ENCODE measurements at places on chromosomes 13 and 19. TPM values are rescaled to one million over a fixed set of nuclear protein-coding genes. Genes with fewer than 3 reads are reported as not detected.

DNA sequence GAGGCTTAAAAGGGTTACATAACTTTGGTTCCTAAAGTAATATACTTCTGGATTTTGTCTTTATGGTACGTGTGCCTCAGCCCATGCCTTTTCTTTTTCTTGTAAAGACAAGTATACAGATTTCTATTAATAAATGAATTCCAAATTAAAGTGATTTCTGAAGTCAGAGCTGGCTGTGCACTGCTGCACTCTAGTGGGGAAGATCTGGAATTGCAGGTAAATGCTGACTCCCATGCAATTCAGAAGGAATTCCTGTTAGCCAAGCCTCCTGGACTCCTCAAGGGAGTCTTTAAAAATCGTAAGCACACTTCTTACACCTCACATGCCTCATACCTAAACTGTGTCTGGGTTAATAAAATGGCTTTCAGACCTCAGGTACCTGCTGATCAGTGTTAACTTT lies 118.4 kb upstream of the SLC7A1 start:
- H3K36me3 ChIP-seq, result no peaks in the 10 kb centered on the region
- no peak for DNase-seq
- no peaks in the 10 kb centered on the region for H3K4me1 ChIP-seq

Gene DHDH
- 0.69 TPM for total RNA-seq

Gene PEAK3
- 0.62 TPM for total RNA-seq

Gene LILRA1
- total RNA-seq, result 0.30 TPM

DNA sequence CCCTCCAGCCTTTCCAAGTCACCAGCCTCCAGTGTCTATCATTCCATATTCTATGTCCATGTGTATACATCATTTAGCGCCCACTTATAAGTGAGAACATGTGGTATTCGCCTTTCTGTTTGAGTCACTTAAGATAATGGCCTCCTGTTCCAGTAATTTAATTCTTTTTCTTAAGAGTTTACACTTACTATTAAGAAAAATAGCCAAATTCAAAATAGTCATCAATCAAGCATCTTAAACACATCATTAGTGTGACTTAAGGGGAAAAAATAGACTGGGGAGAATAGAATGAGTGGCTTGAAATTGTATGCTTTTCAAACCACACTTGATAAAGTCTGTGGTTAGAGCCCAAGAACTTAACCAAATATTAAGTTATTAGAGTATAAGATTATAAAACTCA lies 248.0 kb downstream of the MAB21L1 start:
- H3K4me1 ChIP-seq, result no peaks in the 10 kb centered on the region
- no peak for DNase-seq
- no peak overlapping the region for H3K4me3 ChIP-seq

DNA sequence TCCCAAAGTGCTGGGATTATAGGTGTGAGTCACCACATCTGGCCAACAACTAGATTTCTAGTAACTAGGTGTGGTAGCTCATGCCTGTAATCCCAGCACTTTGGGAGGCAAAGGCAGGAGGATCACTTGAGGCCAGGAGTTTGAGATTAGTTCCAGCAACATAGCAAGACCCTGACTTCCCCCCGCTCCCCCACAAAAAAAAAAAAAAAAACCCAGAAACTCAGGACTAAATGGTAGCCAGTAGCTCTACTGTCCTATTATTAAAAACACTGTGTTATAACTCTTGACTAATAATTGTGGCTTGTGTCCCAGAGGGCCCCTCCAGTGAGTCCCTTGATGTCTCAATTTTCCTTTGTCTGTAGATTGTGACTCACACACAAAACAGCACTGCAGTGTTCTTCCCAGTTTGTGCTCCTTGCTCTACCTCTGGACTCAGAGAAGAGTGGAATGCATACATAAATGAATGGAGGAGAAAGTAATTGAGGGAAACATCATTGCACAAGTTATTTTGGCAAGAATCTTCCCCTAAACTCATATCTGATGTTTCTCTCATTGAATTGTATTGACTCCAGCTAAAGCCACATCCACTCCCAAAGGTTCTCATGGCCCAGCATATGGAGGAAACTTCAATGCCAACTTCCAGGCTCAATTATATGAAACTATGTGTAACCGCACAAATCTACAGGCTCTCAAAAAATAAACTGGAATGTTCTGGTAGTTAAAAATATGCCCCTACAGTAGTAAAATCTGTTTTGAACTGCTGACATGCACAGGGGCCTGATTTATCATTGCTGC lies 8.8 kb downstream of the TPT1 start:
- peaks cover 8% of the 10 kb centered on the region for H3K4me1 ChIP-seq
- H3K27me3 ChIP-seq, result no peaks in the 10 kb centered on the region
- no peak overlapping the region for H3K27ac ChIP-seq
- DNase-seq, result no peak
- H3K4me3 ChIP-seq, result no peak overlapping the region

GRCh38 chr19:4690361-4690760 lies 20.2 kb upstream of the MYDGF start:
- no peaks in the 10 kb centered on the region for H3K4me1 ChIP-seq
- no peak for DNase-seq
- no peak overlapping the region for H3K4me3 ChIP-seq
- H3K27ac ChIP-seq, result no peak overlapping the region
- H3K36me3 ChIP-seq, result peaks cover 4% of the 10 kb centered on the region
- no peaks in the 10 kb centered on the region for H3K27me3 ChIP-seq
